Natural killer cell (primary cell): ENCODE measurements at places on chromosomes 3 and 15. TPM values are rescaled to one million over a fixed set of nuclear protein-coding genes. Genes with fewer than 3 reads are reported as not detected.

The CEP19 gene
- 0.92 TPM for total RNA-seq

The CTXN2 gene
- not detected for total RNA-seq

The RTP4 gene
- total RNA-seq, result 4.4 TPM

The MYRIP gene
- not detected for total RNA-seq

The PLCH1 gene
- 0.26 TPM for total RNA-seq

The DGKG gene
- 1.6 TPM for total RNA-seq

The SPATA12 gene
- total RNA-seq, result not detected
